ENCODE measurements at places on chromosomes 2 and 18.
A peak's percentile ranks its signal among the peaks of the same experiment; 100 is the strongest.

GRCh38 chr2:24233321-24233720, 58.5 kb downstream of the FAM228A start:
- DNase-seq = no peak

DNA sequence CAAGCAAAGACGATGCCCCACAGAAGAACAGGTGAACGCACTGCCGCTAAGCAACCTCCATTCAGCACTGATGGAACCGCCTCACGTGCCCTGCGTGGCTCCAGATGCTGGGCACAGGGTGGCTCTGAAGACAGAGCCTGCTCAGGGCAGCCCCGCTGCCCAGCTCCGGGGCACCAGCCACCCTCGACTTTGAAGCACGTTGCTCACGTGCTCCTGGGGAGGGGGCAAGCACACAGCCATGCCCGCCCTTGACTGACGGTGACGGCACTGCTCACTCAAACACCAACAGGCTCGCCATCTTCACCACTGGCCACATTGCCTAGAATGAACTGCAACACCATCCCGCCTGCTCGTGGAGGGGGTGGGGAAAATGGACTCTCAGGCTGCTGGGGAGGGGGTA, 251.3 kb downstream of the HDAC4 start:
- DNase-seq = no peak

DNA sequence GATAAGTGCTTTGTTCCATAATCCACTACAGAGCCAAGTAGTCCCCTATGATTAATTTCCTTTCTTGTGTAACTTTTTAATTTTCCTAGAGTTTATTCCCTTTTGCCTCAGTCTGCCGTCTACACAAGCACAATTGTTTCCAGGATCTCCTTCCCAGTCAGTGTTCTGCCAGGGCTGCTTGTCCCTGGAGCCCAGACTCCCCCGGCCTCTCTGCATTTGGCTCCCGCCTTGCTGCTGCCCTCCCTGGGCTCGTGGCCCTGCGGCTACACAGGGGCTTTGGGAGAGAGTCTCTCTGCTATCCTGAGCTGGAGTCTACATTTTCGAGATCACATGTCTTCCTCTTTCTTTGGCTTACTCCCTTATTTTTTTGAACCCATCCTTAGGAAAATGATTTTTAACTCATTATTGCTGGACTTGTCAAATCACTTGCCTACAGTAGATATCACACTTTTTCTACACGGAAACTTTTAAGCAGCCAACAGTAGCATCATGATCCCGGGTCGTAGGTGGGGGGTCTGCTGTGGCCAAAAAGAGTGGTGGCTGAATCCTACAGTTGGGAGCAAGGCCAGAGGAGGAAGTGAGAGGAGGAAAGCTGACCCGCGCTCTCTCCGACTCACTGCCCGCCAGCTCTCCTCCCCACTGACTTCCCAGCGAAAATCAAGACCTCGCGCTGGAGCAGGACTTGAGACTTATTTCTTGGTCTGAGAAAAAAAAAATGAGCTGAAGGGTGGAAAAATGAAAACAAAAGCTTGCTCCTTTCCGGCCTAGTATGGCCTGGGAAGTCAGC, 9.4 kb downstream of the FBLN7 start:
- DNase-seq = no peak

DNA sequence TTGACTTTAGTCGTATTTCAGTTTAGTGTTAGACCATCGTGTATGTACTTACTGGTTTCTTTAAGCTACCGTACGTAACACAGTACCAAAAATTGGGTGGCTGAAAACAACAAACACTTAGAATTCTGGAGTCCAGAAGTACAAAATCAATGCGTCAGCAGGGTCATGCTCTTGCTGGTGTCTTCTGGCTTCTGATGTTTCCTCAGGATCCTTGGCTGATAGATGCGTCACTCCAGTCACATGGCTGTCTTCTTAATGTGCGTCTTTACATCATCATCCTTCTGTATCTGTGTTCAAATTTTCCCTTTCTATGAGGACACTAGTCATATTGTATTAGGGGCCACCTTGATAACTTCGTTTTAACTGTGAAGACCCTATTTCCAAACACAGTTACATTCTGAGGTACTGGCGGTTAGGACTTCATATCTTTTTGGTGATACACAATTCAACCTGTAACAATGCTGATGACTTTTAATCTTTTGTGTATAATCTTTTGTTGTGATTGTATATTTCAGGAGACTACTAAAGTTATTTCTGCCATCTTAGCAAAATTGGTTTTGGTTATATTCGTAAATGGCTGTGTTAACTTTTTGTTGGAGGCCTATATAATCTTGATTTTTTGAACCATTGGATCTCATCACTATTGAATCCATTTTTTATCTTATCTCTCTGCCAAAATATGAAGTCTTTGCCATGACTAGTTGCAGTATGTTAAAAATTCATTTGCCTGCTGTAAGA, 25.4 kb downstream of the ACTR3 start:
- no peak for DNase-seq

DNA sequence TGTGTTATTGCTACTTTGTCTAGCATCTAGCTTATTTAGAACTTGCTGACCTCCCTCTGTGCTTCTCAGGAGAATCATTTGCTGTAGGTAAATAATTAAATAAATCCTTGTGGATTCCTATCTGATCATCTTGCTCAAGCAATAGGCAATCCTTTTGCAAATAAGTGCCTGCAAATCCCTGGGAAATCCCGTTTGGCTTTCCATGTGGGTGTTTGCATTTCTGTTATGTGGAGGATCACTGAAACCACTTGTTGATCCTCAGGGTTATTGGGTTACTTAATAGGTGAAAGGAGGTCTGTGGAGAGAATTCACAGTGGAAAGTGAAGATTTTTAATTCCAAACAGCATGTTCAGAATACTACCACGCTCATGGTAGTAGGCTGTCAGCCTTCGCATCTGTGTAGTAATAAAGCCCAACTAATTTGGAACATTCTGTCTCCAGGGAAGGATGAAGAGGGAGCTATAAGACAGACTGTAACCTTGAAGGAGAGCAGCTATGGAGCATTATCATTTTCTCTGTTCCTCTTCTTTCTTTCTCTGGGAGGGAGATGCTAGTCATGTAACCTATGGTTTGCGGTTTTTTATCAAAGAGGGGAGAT, 72.5 kb downstream of the GULP1 start:
- DNase-seq = no peak

DNA sequence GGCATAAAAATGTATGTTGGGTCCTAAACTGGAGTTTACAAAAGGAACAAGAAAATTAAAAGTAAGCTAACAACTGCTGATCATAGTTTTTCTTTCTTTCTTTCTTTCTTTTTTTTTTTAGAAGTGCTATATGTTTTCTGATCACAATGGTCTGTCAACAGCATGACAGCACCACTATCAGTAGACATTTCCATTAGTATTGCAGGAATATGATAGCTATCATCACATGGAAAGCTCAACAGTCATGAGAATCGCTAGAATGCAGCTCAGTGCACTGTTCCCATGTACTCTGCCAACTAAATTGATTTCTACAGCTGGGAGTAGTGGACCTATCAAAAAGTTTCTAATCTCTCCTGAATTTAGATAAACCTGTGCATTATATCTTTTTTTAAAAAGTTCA, 950.3 kb upstream of the ACVR2A start:
- DNase-seq = no peak

- no peak for DNase-seq
Observed at GRCh38 chr2:23453836-23454460, 69.0 kb downstream of the KLHL29 start.

DNA sequence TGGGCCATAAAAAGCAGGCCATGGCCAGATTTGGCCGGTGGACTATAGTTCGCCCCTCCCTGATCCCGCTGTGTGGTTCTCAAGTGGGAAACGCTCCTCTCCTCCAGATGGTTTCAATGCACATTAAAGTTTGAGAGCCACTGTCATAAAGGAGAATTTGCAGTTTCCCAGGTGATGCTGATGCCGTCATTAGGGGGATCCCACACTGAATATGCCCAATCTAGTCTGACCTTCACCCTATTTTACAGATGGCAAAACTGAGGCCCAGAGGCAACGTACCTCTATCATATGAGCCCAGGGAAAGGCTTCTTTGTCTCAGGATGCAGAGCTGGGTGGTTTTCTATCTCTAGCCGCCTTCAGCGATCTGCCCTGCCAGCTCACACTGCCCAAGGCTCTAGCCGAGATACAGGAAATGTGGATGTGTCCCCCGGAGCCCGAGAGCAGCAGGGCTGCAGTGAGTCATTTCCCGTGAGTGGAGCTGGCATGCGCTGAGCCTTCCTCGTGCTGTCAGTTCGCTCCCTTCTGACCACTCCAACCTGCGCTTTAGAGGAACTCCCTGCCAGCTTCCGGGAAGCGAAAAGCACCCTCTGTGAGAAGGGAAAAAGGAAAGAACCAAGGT, 116.2 kb downstream of the SMAD7 start:
- peak; percentile 63 for DNase-seq

DNA sequence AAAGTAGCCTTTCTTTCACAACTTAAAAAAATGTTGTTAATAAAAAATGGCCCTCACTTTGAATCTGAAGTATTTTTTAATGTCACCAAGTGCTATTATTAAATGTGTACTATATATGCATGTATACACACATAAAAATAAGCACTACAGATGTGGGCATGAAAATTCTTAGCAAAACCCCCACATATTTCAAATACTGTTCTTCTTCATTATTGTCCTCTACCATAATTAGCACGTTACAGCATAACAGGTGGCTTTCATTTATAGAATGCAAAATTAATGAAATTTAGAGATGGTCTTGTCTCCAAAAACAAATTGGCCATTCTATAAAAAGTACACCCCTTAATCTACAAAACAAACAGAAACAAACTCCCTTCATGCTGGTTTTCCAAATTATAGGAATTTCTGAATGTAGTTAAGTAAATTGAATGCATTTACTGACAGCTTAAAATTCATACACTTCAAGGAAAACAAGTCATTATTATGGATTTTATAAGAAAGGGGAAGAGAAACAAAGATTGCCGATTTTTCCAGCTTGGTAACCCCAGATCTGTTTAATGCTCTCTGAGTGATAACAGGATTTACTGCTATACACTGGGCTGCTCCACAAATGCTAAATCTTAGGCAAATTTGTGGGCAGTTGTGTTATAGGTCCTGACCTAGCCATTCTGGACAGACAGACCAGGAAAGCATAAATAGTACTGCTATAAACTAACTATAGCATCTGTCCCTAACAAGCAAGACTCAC, 67.2 kb downstream of the SPRED2 start:
- no peak for DNase-seq

GRCh38 chr2:135694711-135695110, 46.9 kb upstream of the UBXN4 start:
- DNase-seq = no peak

GRCh38 chr2:215915441-215915840, 97.9 kb downstream of the MREG start:
- DNase-seq = no peak

DNA sequence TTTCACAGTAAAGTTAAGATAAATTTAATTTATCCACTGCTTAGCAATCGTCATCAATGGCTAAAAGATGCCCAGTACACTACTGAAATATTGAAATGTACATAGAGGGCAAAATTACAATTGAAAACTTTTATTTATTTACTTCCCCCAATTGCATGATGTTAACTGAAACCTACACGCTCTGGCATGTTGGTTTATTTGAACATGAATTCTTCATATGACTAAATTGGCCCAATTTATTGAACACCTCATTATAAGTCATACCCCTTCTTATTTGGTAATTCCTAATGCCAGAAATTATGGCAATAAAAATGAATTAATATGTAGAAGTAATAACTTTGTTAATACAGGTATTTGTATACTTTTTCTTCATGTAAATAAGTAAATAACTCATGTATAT, 183.0 kb upstream of the ZC3H15 start:
- no peak for DNase-seq

GRCh38 chr2:240215676-240216051, 75.2 kb upstream of the OTOS start:
- no peak for DNase-seq

GRCh38 chr18:34956663-34957062, 84.5 kb upstream of the MAPRE2 start:
- no peak for DNase-seq

DNA sequence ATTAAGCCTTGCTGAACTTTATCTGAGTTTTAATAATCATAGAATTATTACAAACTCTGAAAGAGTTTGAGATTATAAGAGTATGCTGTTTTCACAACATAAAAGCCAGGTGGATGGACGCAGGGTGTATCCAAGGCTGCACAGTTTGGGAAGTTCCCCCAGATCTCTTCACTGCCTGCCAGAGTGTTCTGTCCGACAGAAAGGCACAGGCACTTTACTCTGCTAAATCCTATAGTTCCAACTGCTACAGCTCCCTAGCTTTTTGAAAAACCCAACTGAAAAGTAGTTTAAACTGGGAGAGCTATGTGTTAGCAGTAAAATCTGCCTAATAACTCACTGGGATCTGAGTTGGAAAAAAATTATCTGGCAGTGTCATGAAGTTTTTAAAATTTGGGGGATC, 38.0 kb downstream of the MFSD6 start:
- DNase-seq = no peak

DNA sequence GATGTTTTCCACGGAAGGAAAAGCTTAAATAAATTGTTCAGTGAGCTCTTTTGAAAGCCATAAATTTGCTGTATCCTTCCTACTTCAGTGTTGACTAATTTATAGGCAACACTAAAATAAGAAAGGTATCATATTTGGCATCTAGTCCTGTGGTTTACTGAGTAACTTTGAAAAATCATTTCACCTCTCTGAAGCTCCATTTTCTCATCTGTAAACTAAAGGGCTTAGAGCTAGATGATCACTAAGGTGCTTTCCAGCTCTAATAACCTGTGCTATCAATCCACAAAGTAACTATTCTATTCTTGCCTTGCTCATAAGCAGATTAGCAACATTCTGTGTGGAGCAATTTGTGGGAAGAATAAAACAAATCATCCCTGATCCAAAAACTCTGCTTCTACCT, 3.6 kb upstream of the MYOM1 start:
- no peak for DNase-seq

GRCh38 chr2:119734047-119734446, 25.7 kb upstream of the PTPN4 start:
- no peak for DNase-seq

DNA sequence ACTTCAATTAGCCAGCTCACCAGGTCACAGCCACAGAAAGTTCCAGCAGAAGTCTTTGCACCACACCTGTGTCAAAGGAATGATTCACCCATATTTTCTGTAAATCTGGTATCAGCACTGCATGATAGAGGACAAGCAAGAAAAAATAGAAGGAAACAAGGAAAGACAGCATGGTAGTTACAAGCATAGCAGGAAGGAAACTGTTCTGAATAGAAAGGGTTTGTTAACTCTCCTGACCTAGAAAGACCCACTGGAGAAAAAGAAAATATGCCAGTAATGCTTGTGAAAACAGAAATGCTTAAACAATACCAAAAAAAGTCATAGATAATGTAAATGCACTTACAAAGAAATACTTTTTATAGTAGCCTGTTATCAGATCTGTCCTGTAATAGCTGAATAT, 40.8 kb downstream of the SCRN3 start:
- no peak for DNase-seq

DNA sequence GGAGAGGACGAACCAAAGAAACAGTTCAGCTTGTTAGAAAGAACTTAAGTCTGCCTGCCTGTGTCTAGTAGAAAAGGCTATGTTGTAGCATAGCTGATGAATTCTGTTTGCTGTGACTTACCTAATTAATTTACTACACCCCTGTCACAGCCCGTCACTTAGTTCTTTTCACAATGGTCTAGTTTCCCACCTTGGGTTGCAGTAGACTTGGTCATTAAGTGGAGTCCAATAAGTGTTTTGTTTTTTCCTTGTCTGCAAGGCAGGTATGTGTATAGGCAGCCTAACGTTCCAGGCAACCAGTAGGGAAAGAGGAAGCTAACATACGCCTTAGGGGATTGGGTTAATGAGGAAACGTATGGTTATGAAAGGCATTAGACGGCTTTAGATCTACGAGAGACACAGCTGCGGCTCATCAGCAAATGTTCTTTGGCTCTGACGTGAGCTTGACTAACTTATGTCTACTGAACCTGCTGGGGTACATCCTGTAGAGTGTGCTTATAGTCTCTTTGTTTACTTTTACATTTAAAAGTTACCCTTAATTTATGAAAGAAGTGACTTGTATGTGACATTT, 180.1 kb downstream of the PRPF40A start:
- no peak for DNase-seq
